T-cell (primary cell): ENCODE measurements at places on chromosomes 2 and 18.

DNA sequence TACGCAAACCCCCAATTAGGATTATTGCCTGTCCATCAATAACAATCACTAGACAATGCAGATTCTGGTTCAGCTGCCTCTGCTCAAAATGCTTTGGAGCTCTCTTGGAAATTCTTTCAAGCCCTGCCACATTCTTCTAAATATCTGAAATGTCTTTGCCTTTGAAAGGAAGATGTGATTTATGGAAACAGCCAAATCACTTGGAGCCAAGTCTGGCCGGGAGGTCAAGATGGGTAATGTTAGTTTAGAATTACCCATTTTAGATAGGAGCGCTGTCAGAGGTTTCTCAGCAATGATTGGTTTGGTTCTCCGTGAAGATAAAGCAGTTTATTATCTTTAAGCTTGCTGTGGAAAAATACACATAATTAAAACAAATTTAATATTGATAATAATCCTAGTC, 306.7 kb downstream of the SETBP1 start:
- no peak overlapping the region for H3K4me3 ChIP-seq
- no peaks in the 10 kb centered on the region for H3K4me1 ChIP-seq
- no peak for DNase-seq
- no peaks in the 10 kb centered on the region for H3K36me3 ChIP-seq

DNA sequence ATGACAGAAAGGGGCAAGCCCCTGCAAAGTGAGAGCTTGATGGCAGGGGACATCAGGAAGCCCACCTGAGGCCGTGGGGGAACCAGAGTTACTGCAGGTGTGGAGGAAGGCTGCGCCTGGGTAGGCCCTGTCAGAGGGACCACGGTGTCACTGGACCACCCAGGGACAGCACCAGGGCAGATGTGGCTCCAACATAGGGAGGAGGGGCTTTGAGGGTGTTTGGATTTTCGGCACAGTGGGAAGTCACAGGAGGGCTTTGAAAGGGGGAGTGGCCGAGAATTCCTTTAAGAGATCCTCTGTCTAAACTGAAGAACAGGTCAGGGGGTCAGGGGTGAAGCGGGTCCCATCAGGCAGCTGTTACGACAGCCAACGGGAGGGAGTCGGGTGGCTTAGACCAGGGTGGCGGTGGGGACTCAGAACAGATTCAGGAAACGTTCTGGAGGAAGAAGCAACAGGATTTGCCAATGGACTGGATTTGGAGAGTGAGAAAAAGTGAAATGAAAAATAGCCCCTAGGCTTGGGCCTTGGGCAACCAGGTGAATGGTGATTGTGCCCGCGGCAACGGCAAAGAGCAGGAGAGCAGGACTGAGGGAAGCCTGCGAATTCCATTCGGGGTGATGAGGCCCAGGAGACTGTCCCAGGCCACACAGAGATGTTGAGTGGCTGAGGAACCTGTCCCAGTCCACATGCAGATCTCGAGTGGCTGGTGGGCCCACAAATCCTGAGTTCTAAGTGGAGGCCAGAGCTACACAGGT, 166.1 kb downstream of the LAMA1 start:
- H3K4me3 ChIP-seq = no peak overlapping the region
- DNase-seq = no peak
- H3K27ac ChIP-seq = no peak overlapping the region
- no peaks in the 10 kb centered on the region for H3K36me3 ChIP-seq

DNA sequence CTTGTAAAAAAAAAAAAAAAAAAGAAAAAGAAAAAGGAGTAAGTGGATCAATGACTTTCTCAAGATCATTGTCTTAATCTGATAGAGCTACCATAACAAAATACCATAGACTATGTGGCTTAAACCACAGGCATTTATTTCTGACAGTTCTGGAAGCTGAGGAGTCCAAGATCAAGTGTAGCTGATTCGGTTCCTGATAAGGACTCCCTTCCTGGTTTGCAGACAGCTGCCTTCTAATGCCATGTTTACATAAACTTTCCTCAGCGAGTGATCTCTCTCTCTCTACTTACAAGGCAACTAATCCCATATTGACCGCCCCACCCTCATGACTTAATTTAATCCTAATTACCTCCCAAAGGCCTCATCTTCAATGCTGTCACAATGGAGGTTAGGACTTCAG, 36.5 kb upstream of the SIX2 start:
- H3K27ac ChIP-seq = no peak overlapping the region
- DNase-seq = no peak
- peaks cover 11% of the 10 kb centered on the region for H3K27me3 ChIP-seq
- H3K36me3 ChIP-seq = no peaks in the 10 kb centered on the region
- H3K4me1 ChIP-seq = no peaks in the 10 kb centered on the region

DNA sequence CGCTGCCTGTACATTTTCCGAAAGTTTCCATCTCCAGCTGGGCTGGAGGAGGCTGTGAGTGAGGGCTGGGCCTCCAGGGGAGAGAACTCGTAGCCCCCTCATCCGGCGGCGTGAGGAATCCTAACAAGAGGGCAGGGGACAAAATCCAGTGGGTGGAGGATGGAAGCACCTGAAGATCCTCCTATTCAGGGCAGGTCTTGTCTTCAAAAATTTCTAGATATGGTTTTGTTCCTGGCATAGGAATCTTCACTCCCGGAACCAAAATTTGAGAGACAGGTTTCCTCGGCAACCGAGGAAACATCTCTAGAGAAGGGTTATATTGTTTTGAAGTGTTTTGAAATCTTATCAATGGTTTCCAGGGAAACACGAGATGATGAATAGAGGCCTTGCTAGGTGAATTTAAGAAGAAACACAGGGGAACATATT, 136.7 kb downstream of the SH3BP4 start:
- H3K27me3 ChIP-seq = peaks cover 31% of the 10 kb centered on the region
- DNase-seq = no peak
- no peaks in the 10 kb centered on the region for H3K4me1 ChIP-seq
- no peak overlapping the region for H3K27ac ChIP-seq
- no peaks in the 10 kb centered on the region for H3K36me3 ChIP-seq
- H3K4me3 ChIP-seq = no peak overlapping the region

- no peaks in the 10 kb centered on the region for H3K36me3 ChIP-seq
- no peaks in the 10 kb centered on the region for H3K27me3 ChIP-seq
- H3K4me3 ChIP-seq = no peak overlapping the region
- no peaks in the 10 kb centered on the region for H3K4me1 ChIP-seq
- DNase-seq = no peak
- no peak overlapping the region for H3K27ac ChIP-seq
Observed at GRCh38 chr2:43724728-43725526, 48.7 kb upstream of the C1GALT1C1L start.

DNA sequence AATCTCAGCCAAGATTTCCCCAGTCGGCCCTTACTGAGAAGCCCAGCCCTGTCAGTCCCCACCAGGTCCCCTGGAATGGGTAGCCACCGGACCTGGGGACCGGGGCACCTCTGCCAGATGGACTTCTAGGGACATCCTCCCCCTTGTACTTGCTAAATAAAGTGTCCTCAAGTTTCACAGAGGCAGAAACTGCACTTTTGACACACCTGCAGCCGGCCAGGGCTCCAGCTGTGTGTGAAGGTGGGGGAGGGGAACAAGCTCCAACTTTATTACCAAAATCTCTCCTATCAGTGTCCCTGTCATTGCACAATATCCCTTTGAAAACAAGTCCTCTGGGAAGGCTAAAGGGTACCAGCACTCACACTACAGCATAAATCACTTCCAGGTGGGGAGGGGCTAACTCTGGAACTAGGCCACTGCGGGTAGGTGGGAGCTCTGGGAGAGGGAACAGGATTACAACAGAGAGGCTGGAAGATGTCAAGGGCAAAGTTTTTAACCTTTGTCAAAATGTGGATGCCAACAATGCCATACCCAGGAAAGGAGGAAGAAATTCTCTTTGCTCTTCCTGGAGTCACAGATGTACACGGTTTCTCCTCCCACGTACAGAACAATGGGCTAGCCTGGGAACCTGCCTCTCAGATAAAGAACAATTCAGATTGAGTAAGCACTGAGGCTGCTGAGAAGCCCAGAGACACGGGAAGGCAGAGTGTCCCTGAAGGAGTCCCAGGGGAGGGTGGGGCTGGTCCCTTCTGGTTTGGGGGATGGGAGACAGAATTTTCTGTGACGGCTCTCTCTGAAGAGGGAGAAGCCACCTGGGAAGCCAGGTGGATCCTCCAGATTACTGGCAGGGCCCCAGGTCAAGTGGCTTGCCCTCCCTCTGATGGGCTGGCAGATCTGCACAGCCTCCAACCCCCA, 11.0 kb downstream of the SDC1 start:
- no peak for DNase-seq
- no peaks in the 10 kb centered on the region for H3K4me1 ChIP-seq
- H3K36me3 ChIP-seq = no peaks in the 10 kb centered on the region
- H3K4me3 ChIP-seq = no peak overlapping the region

DNA sequence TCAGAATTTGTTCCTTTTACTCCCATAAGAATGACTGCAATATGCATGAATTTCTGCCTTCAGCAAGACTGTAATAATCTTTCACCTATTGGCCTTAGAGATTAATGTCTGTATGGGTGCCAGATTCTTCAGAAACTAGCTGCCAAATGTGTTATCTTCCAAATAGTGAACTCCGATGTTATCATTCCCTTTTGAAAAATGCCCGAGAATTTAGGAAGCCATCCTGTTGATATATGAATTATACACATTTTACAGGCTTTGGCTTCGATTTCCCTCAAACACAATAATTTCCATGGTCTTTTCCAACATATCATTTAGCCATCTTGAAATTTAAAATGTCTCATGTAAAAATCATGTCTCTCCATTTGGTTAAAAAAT, 101.5 kb downstream of the ZNF521 start:
- H3K4me1 ChIP-seq = no peaks in the 10 kb centered on the region
- H3K27me3 ChIP-seq = no peaks in the 10 kb centered on the region
- no peak overlapping the region for H3K4me3 ChIP-seq
- no peak overlapping the region for H3K27ac ChIP-seq
- no peaks in the 10 kb centered on the region for H3K36me3 ChIP-seq

GRCh38 chr2:20852139-20852538, 29.2 kb upstream of the LDAH start:
- no peak for DNase-seq
- H3K4me3 ChIP-seq = no peak overlapping the region
- peaks cover 3% of the 10 kb centered on the region for H3K27me3 ChIP-seq
- H3K36me3 ChIP-seq = no peaks in the 10 kb centered on the region
- H3K4me1 ChIP-seq = no peaks in the 10 kb centered on the region

DNA sequence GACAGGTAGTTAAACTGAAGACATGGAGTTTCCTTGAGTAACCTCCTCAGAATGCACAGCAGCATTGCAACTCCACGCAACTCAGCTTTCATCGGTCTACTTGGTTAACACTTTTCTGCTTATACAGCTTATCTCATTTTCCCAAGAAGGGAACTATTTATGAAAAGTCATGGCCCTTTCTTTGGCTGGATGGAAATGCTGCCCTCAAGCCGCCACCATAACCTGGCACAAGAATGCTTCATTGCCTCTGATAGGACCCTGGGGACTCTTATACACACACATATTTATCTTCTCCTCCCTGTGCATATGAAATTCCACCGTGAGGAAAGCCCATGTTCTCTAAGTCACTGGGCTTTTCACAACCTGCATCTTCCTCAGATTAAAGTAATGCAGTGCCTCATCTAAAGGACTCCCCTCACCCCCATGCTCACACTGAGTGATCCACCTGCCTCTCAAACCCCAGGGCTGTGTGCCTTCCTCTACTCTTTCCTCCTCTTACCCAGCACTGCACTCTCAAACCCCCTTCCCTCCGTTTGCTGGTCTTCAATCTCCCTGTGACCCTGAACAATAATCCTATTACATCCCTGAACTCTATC, 192.0 kb upstream of the HNRNPA3 start:
- no peaks in the 10 kb centered on the region for H3K27me3 ChIP-seq
- no peaks in the 10 kb centered on the region for H3K4me1 ChIP-seq
- H3K27ac ChIP-seq = no peak overlapping the region
- no peaks in the 10 kb centered on the region for H3K36me3 ChIP-seq
- DNase-seq = no peak
- H3K4me3 ChIP-seq = no peak overlapping the region

GRCh38 chr18:80086281-80086680, 22.8 kb upstream of the ADNP2 start:
- no peak overlapping the region for H3K27ac ChIP-seq
- H3K4me1 ChIP-seq = no peaks in the 10 kb centered on the region
- H3K27me3 ChIP-seq = peaks cover 9% of the 10 kb centered on the region
- no peaks in the 10 kb centered on the region for H3K36me3 ChIP-seq
- no peak for DNase-seq

DNA sequence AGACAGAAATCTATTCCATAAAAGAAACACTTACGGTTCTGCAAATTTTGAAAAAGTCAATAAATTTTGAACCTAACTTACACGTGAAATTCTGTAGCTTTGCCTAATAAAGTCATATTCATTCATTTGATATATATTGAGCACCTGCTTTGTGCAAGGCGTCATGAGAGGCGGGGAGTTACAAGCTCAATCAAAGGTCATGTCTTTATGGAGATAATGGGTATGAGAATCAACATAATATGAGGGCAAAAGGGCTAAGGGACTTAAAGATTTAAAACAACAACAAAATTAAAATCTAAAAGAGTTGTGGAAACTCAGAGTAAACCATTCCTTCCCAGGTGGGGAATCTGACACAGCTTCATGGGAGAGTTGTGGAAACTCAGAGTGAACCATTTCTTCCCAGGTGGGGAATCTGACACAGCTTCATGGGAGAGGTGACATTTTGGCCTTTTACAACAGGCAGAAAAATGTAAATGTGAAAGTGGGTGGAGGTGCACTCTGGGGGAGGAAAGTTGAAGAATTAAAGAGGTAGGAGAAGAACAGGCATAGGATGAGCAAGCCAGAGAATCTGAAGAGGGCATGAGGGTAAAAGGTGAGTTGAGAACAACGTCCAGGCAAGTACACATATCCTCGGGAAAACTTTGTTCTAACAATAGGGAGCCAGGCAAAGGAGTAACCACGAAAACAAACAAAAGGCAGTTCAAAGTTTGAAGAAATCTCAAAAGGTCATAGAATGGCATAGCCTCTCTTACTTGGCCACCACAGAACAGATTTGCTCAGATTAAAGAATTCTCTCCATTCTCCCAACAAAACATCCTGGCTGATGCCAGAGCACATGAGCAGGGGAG, 49.5 kb upstream of the CD226 start:
- no peak overlapping the region for H3K27ac ChIP-seq
- no peaks in the 10 kb centered on the region for H3K27me3 ChIP-seq
- no peaks in the 10 kb centered on the region for H3K4me1 ChIP-seq
- no peak for DNase-seq

DNA sequence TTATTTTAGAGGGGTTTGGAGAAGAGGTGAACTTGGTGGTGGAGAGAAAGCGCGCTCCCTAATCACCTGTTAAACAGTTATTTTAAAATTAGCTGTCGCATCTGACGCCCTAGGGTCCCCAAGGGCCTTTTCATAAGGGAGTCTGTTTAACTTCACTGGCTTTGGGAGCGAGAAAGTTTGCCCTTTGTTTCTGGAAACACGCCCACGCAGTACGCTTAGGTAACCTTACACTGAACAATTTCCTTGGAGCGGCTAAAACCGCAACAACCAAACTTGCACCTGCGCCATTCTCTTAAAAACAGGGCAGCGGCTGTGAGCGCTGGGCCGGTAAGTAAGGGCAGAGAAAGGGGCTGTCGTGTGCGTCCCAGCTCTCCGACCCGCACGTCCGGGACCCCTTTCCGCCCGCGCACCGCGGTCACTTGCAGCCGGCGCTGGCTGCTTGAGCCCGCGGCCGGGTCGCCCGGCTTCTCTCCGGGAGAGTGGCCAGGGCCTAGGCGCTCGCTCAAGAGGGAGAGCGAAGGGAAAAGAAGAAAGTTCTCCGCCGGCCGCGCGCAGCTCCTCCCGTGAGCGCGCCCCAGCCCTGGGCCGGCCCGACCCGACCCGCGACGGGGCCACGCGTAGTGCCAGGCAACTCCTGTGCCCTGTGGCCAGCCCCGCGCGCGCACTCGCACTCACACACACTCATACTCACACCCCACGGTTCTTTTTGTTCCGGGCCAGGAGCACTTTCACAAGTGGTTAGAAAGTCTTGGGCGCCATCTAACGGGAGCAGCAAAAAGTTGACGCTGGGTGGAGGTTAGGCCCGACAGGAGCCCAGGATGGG, 19.2 kb downstream of the POU3F3 start:
- no peak overlapping the region for H3K27ac ChIP-seq
- peaks cover 60% of the 10 kb centered on the region for H3K27me3 ChIP-seq
- DNase-seq = no peak
- H3K36me3 ChIP-seq = no peaks in the 10 kb centered on the region
- peaks cover 10% of the 10 kb centered on the region for H3K4me1 ChIP-seq
